GDM1 (cell line): ENCODE measurements at places on chromosomes 12 and 14.
A peak's percentile ranks its signal among the peaks of the same experiment; 100 is the strongest.

DNA sequence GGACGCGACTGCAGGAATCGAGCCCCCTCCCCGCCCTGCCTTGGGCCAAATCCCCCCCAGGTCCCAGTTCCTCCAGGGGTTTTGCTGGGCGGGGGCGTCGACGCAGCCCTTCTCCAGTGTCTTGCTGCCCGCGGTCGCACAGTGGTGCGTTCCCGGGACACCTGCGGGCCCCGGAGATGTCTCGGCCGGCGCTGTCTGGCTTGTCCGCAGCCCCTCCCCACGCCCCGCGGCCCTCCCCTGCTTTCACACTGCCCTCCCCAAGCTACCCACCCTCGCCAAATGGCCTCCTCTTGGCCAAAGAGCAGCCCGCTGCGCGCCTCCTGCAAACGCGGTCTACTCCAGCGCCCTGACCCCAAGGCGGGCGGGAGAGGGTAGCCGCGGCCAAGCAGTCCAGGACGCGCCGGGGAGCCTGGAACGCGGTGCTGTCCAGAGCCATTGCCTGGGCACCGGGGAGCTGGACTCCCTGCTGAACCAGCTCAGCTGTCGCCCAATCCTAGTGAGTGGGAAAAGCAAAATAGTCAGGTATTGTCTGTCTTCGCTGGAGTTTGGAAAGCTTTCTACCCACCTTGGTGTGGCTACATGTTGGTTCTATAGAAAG lies 122.0 kb downstream of the AACS start:
- no peak for DNase-seq

DNA sequence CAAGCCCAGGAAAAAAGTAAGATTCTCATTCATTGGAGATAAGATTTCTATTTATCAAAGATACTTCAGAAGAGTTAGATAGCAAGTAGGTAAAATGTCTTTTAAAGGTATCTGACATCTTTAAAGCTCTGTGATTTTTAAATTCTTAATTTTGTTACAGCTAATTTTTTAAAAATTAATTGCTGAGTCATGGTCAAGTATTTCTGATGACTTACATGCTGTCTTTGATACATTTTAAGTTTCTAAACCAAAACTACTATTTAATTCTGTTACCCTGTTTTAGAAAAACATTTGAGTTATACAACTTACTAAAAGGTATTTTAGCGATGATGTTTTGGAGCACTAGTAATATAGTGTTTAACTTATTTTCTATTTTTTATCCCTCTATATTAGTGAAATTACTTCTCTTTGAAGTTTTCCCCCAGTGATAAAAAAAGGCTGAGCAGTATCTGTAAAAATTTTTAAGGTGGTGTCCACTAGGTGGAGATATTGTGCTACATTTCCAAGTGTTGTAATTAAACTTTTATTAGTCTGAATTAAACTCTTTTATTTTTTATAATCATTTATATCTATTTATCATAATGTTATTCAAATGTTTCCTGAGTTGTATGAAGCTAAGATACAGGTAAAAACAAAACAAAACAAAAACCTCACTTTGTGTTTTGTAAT lies 11.5 kb downstream of the ALG10 start:
- no peak for DNase-seq

- DNase-seq: no peak
Measured at GRCh38 chr14:100780246-100780645, 45.7 kb upstream of the MEG3 start.

DNA sequence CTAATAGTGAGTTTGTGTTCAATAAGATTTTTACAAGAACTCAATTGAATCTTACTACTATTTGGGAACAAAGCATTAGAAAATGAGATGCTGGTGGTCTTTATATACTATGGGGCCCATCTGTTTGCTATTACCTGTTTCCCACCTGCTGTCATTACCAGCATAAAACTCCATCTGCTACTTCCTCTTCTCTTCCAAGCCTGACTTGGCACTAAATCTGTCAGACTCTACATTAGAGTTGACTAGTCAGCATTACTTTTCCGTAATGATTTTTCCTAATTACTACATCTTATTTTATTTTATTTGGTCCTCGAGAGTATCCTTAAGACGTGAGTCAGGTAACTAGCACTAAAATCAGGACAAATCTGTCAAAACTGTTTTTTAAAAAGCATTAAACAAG lies 68.1 kb upstream of the KRR1 start:
- DNase-seq: no peak

DNA sequence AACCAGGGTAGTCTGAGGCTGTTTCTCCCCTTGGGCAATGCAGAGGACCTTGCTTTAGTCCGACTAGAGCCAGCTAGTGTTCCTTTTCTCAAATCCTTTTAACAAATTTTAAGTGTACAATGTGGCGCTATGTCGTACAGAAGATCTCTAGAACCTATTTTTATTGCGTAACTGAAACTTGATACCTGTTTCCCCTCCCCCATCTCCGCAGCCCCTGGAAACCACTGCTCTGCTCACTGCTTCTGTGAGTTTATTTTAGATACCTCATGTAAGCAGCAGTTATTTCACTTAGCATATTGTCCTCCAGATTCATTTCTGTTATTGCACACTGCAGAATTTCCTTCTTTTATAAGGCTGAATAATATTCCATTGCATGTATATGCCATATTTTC lies 1092.3 kb downstream of the AACS start:
- DNase-seq: no peak

GRCh38 chr14:74510223-74510931 lies 16.8 kb downstream of the ISCA2 start:
- DNase-seq: no peak

GRCh38 chr12:124453419-124454351 lies 113.7 kb downstream of the NCOR2 start:
- peak; percentile 90 for DNase-seq

- no peak for DNase-seq
Measured at GRCh38 chr12:122732611-122733010, 2.0 kb upstream of the HCAR1 start.

DNA sequence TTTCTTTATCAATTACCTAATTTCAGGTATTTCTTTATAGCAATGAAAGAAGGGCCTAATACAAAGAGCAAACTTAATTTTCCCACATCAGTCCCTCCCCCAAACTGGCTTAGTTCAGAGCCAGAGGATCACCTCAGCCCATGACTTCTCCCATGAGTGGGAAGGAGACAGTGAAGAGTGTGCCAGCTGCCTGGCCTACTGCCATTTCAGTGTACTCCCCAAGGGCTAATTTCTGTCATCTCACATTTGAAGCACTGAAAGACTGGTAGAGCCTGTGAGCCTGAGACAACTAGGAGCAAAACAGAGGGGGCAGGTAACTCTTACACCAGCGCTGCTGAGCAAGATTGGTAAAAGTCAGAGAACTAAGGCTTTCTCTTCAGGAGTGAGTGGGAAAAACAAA lies 29.1 kb upstream of the ADAM20 start:
- DNase-seq: no peak

DNA sequence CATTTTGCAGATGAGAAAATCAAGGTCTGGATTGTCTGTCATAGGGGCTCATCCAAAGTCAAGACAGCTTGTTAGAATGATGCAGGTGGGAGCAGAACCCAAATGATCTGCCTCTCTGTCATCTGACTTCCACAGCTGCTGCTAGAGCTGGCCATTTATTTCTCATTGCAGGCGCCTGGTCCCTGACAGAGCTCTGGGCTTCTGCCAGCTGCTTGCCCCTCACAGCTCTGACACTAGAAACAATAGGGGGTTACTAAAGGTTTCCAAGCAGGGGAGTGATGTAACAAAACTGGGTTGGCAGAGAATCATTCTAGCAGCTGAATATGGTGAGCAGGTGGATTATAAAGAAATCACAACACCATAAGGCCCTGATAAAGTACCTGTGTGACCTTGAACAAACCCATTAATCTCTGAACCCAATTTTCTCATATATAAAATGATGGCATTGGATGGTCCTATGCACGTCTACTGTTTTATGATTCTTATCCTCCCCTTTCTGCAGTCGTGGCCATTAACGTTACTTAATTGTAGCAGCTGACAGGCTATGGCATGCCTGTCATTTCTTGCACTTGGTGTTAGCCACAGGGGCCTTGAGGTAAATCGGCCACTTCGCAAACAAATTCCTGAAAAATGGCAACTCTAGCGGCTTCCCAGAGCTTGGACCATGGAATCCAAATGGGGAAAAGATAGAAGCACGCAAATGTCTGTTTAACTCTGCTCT lies 134.6 kb downstream of the RMST start:
- no peak for DNase-seq

GRCh38 chr14:31286456-31287293 lies 79.1 kb upstream of the HECTD1 start:
- DNase-seq: no peak

DNA sequence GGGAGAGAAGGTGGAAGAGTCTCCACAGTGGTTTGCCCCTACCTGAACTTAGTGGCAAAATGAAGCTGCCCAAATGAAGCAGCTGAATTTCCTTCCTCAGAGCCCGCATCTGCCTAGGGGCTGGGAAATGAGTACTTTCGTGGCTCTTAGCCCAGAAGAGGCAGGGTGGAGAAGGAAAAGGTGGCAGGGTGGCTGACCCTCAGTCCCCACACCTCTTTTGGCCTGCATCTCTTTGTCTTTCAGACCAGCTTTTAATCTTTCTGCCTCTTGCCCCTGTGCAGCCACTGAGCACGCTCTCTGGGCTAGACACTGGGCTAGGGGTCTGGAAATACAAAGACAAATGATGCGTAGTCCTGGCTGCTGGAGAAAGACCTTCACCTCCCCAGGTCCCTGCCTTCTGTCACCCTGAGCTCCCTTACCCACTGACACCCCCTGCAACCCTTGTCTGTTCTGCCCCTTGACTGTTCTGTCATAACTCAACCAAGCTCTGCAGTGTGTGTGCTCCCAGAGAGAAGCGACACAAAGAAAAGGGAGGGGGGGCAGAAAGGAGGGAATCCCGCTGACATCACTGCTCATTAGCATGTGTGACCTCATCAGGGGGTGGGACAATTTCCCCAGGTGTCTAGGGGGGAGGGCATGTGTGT lies 371 bp upstream of the REM2 start:
- DNase-seq: no peak

DNA sequence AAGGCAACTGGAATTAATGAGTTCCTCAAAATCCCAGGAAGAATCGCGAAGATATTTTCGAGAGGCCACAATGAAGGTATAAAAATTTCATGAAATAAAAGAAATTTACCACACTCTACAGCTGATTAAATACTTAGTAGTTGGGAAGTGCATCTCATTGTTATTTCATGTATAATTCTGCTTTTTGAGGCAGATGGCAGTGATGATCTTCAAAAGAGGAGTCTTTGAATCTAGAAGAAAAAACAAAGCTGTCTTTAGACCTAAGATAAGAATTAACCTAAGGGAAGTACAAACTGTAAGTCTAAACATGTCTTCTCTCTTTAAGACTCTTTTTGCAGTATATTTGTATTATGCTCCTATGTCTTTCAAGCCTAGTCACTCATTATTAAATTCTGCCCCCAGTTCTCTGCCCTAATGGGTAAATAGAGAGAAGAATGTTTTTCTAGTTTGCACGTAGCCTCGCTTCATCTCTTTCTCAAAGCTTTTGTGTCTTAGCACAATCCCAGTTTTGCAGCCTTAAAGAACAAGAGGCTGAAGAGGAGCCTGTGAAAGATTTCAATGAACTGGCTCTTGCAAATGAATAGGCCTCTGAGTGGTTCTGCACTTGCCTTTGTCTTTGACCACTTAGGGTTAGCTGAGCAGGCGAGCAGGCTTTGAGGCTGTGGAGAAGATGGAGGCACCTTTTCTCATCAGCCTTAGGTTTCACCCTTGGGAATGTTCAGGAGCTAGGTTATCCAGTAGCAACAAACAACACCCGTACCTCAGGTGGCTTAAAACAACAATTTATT lies 32.7 kb downstream of the CFAP54 start:
- no peak for DNase-seq
